ENCODE measurements at places on chromosomes 2 and 18. TPM values are rescaled to one million over a fixed set of nuclear protein-coding genes. Genes with fewer than 3 reads are reported as not detected.
A peak's percentile ranks its signal among the peaks of the same experiment; 100 is the strongest.

DNA sequence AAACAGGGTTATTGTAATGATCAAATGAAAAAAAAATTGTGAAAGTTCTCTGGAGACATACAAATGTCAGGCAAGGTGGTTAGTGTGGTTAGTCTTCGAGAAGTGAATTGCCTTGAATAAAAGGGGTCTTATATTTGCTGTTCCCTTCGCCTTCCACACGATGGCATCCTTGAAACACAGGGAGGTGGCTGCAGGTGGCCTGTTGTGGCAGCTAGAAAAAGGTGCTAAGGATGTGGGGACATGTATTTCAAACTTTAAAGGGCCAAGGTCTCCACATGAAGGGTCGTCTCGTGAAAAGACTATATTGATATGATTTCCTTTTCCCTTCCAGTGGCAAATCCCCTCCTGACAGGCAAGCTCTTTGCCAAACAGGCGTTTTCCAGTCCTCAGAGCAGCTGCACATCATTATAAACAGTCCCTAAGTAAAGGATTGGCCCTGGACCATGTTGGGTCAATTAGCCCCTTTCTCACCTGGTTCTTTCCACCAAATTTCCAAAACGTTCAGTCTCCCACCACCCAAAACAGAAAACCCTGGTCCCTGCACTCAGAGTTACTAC, 68.5 kb downstream of the COPS8 start:
- DNase-seq, result peak; percentile 40

The PARD6G gene
- 12.4 TPM for total RNA-seq

The MMADHC gene
- 155 TPM for total RNA-seq

DNA sequence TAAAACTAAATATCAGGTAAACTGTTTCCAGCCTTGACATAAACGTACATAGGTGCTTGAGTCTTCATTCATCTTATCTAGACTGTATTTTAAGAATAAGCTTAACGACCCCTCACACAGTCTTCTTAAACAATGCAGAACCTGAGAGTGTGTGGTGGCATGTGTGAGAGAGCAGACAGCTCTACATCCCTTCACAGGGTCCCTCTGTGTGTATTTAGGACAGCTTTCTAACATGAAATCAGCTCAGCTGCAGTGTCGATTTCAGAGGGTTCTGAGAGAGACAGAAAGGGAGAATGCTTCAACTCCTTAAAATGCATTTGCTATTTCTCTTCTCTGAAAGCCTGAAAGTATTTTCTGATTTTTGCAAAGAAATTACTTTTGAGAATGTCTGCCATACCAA, 185.2 kb downstream of the GRB14 start:
- DNase-seq, result no peak

The SERPINB11 gene
- total RNA-seq, result 1.6 TPM

The DNAJC27 gene
- 5.3 TPM for total RNA-seq

The PTCD3 gene
- total RNA-seq, result 57.2 TPM

DNA sequence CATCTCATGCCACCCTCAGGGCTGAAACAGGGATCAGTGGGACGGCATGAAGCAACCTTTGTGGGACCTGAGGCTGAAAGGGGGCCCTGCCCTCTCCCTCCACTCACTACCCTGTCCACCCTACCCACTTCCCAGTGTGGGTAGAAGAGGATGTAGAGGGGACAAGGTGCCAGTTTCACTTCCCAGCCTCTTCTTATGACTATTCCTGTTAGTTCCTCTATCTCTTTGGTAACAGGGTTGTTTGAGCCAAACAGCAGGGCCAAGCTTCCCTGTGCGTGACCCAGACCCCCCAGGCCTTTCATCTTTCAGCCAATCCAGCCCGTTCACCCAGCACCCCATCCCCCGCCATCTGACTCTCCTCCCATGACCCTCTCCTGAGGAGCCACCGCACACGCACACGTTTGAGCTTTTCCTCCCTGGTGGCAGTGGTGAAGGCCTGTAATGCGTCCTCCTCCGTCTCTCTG, 82.3 kb downstream of the STPG4 start:
- no peak for DNase-seq

DNA sequence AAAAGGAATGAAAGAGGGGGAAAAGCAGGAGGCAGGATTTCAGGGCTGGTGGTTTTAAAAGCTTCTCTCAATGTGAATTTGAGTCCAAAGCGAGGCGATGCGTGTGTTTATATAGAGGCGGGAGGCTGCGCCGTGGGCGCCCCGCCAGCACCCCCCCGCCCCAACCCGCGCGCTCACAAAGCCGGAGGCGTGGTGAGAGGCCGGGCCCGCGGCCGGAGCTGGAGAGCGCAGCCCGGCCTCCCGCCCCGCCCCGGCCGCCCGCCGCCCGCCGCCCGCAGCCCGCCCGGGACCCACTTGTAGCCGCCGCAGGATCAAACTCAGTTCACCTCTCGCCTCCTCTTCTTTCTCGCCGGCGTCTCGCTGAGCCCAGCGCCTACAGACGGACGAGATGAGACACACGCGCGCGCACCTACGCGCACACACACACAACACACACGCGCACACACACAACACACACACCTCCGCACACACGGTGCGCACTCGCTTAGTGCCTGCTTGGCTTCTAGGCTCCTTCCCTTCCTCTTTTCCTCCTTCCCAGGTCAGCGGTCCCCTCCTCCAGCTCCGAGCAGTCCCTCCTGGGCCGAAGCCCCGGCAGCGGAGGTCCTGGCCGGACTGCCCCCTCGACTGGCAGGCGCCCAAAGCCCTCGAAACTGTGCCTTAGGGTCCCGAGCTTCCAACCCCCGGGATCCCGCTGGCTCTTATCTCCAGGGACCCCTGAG, 1.3 kb upstream of the CYP26B1 start:
- no peak for DNase-seq

- DNase-seq, result no peak
These were observed 7.5 kb downstream of the CD207 start for GRCh38 chr2:70828115-70828514.
